Activated CD8-positive, alpha-beta T cell treated with anti-CD3 and anti-CD28 coated beads for 36 hours (primary cell): ENCODE measurements at places on chromosomes 11 and 22.

DNA sequence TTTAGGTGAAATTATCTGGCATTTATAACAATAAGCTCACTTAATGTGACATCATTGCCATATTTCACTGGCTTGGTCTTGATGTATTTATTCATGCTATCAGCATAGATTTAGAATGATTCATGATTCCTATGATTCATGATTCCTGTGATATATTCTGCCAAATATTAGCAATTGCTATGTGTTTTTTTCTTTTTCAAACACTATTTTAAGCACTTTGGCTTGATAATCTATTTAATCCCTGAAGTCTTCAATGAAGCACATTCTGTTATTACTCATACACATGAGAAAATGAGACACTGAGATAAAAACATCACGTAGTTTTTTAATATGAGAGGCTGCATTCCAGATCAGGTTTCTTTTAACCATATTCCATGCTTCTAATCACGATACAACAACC is 78.5 kb downstream of the LUZP2 start:
- DNase-seq, result no peak

GRCh38 chr22:44782363-44782963 is 30.1 kb downstream of the ARHGAP8 start:
- no peak for DNase-seq

GRCh38 chr11:76251226-76251575 is 44.9 kb upstream of the WNT11 start:
- no peak for DNase-seq

- DNase-seq, result no peak
Measured at GRCh38 chr11:1238767-1239595, 16.1 kb downstream of the MUC5B start.

- DNase-seq, result no peak
Measured at GRCh38 chr11:105051559-105051958, 6.4 kb upstream of the CARD16 start.

DNA sequence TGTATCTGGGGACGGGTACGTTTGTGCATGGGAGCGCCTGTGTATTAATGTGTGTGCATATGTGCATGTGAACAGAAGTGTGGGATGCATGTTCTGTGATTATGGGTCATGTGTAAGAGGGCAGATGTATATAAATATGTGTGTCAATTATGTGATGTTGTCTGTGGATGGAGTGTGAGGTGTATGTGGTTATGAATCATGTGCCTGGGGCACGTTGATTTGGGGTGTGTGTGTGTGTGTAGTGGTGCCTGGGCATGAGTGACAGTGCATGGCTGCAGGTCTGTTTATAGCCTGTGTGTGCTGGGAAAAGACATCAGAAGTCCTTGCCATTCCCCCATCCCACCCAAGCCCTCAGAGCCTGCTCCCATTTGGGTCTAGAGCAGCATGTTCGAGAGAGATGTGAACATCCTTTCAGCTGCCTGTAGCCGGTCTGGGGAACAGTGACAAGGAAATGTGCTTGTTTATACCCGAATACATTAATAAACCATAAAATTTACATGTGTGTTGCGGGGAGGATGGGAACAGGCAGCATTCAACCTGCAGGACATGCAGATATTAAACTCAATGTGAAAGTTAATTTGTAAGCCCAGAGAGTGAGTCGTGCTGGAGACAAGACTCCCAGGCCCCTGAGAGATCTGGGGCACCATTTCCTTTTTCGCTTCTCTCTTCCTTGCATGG is 129.0 kb downstream of the NECTIN1 start:
- no peak for DNase-seq

DNA sequence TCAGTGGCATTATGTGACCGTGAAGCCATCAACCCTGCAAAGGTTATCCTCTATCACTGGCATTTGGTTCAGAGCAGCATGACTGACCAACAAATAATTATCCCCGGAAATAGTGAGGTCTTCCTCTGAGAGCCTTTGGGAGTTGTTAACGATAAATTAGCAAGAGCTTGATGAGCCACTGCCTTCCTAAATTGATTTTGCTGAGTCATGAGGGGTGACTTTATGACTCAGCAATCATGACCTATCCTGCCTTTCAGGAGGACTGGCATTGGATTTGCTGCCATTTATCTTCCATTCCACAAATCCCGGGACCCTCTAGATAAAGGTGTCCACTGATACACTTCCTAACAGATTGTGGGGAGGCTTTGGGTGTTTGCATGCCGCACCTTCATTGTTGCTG is 80.8 kb upstream of the MTNR1B start:
- DNase-seq, result no peak

DNA sequence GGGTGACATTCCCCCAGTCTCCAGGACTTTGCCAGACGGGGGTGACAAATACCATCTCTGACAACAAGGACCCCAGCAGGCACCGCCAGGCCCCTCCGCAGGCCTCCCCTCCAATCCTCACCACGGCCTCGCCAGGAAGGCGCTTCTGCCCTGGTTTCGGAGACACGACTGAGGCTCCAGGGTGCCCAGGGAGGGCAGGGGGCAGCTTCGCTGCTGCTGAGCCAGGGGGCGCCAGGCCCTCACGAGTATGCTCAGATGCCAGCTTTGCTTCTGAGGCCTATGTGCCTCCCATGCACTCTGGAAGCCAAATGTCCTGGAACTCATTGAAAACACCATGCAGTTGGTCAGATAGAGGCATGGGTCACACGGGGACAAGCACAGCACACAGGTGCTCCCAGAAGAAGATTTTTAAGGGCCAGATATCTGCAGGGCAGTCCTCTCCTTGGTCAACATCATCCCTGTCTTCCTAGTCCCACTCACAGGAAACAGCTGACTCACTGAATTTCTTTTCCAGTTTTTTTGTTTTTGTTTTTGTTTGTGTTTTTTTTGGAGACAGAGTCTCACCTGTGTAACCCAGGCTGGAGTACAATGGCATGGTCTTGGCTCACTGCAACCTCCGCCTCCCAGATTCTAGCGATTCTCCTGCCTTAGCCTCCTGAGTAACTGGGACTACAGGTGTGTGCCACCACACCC is 19.9 kb downstream of the BID start:
- peak; percentile 63 for DNase-seq

GRCh38 chr11:20132667-20133039 is 27.6 kb downstream of the DBX1 start:
- DNase-seq, result no peak

DNA sequence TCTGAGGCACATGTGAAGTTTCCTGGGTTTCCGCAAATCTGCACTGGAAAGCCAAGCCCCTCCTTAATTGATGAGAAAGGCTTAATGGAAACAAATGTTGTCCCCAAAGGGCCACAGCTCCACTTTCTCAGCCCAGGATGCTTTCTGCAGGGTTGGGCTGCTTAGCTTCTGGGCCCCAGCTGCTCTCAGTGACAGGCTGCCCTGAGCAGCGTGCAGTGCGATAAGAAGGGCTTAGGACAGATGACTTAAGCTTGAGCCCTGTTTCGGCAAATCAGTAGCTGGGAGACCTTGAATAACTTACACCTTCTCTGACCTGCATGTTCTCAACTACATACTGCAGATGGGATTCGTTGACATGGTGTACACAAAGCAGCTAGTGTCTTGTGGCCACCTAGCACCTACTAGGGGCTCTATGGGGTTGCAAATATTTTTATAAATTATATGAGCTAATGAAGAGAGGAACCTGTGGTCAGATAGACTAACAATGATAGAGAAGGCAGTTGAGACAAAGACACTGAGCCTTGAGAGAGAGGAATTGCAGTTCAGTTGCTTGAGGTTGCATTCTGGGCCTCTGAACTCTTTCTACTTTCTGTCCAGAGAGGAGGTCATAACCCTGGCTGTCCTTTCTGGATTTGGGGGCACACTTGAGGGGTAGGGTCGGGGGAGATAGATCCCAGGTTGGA is 11.5 kb downstream of the STX3 start:
- DNase-seq, result no peak

DNA sequence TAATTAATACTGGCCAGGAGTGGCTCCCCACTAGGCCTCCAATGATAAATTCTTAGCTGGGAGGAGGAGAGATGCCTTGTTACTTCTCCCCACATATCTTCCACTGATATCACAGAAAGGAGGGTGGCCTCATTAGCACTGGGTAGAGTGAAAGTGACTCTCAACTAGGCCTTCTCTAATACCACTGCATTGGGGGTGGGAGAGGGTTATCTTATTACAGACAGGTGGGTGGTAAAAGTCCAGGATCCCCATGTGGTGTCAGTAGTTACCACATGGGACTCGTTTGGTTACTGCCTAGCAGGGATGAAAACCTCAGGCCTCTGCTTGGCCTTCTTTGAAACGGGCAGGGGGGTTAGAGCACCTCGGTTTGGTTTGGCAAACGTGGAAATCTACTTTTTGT is 167.3 kb downstream of the UVRAG start:
- no peak for DNase-seq

DNA sequence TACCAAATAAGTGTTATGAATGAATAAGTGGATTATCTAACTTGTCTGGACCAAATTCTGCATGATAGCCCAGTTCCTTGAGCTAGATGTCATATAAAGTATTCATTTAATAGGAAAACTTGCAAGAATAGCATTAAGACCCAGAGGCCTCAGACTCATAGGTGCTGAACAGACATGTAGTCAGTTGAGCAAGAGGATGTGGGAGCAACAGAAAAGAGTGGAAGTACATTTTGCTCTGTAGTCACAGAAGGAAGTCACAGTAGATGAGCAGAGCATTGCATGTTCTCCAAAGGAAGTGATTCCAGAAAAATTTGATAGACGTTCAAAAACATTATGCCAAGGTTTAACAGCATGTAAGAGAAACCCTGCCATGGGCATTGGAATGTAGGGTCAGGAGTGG is 9.5 kb downstream of the HOATZ start:
- no peak for DNase-seq

GRCh38 chr11:93655581-93656255 is 5.8 kb upstream of the CEP295 start:
- no peak for DNase-seq

DNA sequence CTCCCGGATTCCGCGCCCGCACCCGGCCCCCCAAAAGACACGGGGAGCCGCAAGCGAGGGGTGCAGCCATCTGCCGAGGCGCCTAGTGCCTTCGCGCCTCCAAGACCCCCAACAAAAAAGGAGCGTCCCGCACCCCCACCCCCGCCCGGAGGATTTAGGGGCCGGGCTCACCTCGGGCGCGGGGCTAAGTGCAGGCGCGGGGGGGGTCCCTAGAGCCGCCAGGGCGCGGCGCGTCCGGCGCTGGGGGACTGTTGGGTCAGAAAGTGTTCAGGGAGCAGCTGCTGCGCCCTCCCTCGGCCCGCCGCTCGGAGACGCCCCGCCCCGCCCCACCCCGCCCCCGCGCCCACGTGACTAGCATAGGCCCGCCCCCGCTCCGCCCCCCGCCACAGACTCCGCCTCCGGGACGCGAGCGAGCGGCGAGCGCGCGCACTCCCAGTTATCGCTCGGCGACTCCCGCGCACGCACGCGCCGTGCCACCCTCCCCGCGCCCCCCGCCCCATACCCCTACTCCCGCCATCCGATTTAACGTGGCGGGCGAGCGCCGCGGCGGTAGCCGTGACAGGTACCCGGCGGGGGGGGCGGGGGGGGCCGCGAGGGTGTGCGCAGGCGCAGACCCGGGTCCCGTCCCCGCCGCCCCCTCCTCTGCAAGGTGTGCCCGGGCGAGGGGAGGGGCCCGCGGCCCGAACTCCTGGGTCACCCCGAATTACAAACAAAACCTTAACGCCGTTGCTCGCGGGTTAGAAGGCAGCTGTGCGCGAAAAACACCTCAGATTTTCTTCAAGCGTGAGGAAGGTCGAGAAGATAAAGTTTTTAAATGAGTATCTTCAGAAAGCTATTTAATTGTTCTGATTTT is 56.2 kb downstream of the KCNJ4 start:
- DNase-seq, result peak; percentile 86

DNA sequence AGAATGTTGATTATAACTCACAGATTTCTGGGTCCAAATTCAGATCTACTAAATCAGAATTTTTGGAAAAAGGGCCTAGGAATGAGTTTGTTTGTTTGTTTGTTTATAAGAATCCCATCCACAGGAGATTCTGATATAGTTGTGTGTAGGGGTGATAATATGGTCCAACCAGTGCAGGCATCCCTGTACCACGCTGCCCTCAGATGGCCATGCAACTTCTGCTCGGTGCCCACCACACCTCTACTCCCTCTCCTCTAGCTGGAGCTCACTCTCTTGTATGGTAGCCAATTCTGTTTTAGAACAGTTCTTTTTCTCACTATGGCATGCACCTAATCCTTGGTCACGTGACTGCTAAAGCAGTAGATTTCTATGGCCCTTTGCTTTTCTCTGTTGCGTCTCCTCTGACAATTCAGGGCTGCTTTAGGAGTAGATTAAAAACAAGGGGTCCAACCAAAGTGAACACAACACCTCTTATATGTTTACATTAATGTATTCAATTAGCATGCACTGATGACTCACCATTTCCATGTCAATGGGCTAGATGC is 103.3 kb upstream of the KCNA4 start:
- no peak for DNase-seq

DNA sequence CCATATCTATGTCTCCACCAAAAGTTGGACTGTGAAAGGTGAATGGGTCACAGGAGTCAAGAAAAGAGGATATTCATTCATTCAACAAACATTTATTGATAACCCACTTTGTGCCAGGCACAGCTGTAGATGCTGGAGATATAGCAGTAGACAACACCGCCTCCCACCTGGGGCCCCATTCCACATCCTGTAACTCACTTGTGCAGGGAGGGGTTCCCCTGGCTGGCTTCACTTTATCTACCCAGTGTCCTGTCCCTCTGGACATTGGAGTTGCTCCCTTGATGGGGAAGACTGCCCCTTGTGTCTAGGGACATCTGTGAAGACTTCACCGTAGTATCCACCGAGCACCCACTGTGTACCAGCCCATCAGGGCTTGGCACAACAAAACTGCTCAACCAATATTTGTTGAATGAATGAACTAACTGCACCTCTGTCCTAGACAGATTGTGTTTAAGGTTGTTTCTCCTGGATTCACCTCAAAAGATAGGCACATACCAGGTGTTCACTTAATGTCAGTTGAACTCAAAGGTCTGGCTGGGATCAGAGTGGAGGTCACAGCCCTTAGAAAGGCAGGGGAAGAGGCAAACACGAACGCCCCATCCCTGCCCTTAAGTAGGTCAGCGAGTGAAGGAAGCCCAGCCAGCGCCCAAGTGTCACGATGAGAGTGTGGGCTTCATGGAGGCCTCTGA is 1.4 kb upstream of the OVOL1 start:
- DNase-seq, result peak; percentile 67

DNA sequence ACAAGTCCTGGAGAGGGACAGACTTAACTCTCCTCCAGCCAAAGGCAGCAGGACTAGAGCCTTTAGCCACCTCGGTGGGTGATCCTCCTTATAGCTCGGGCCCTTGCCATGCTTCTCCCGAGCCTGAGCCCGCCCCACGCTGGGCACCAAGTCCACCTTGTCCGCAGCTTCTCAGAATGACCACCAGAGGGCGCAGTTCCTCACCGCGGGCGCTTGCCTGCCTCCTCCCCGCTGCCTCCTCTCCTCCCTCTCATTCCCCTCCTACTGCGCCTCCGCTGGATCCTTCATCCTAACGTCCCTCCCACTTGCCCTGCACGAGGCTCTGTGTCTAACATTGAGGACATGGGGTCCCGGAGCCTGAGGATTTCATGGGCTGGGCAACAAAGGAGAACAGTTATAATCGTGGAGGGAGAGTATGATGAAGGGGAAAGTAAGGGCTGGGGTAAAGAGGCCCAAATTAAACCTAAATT is 11.3 kb upstream of the MOGAT2 start:
- peak; percentile 65 for DNase-seq

- no peak for DNase-seq
Measured at GRCh38 chr11:79196950-79197349, 243.9 kb downstream of the TENM4 start.
